CD4-positive, alpha-beta T cell (primary cell): ENCODE measurements at places on chromosomes 3 and 15.

DNA sequence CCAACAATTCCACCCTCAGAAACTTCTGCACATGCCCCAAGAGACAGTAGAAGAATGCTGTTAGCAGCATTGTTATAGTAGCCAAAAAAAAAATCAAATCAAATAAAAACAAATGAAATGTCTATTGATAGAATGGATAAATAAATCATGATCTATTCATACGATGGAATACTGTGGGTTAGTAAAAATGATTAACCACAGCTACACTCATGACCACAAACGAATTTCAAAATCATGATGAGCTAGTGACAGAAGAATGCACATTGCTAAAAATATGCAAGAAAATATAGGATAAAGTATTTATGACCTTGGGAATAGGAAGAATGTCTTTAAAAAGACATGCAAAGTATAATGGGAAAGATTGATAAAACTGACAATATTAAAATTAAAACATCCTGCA lies 57.5 kb upstream of the ACAN start:
- DNase-seq: no peak

GRCh38 chr3:53970661-53971060 lies 79.0 kb upstream of the SELENOK start:
- DNase-seq: no peak

GRCh38 chr15:100394736-100395440 lies 53.1 kb upstream of the ADAMTS17 start:
- DNase-seq: peak; percentile 6

DNA sequence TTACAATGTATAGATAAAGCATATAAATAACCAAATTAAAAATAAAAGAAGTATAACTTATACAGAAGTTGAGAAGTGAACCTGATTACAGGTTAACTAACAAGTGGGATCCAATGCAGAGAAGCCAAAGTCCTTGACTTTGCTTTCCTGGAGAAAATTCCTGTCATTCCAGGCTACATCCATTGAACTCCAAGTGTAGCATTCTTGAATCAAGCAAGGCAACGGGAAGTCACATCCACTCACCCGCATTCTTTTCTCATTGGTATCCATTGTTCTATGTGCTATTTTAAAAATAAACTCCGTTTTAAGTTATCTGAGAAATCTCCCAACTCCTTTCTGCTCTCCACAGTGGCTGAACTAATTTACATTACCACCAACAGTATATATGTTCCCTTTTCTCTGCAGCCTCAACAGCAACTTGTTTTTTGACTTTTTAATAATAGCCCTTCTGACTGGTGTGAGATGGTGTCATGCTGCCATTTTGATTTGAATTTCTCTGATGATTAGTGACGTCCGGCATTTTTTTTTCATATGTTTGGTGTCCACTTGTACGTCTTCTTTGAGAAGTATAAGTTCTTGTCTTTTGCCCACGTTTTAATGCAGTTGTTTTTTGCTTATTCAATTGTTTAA lies 534.3 kb downstream of the ROBO1 start:
- DNase-seq: no peak

DNA sequence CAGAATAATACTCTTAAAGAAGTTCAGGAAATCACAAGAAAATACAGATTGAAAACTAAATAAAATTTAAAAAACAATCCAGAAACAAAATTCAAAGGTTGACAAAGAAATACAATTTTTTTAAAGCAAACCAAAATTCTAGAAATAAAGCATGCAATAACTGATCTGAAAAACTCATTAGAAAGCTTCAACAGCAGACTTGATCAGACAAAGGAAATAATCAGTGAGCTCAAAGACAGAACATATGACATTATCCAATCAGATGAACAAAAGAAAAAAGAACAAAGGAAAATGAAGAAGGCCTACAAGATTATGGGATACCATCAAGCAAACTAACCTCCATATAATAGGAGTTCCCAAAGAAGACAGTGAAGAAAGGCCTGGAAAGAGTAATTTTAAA lies 336.8 kb downstream of the RSL24D1 start:
- no peak for DNase-seq

DNA sequence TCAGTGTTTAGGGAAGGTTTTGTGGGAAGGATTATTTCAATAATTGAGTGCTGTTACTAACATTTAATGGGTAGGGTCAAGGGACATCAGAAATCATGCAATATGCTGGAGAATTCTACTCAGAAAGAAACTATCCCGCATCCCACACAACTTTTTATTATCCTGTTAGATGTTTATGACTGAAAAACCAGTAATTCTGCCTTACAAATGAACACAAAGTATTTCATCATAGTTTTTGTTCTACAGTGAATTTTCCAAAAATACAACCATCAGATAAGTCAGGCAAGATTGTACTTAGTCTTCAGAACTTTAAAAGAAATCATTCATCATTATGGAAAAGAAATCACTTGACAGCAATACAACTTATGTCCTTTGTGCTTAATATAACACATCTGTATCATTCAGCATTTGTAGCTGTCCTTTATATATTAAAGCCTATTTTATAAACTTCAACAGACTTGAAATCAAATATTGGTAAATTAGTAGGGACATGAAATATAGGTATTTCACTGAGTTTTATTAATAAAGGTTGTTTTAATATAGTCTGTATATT lies 61.9 kb downstream of the TRPM7 start:
- no peak for DNase-seq

DNA sequence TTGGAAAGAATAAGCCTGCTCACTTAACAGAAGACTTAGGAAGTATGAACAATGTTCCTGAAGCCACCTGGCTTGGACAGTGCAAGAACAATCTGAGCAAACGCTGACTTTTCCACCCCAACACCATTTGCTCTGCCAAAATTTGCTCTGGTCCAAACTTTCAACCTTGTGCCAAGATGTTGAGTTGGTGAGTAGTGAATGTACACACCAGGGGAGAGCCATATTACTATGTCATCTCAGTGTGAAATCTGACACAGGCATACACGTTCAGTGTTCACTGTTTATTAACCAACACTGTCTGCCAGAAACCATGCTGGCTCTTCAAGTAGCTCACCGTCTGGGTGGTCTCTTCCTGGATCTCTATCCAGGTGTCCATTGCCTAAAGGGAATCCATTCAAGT lies 152.9 kb upstream of the LPP start:
- no peak for DNase-seq

GRCh38 chr15:58190419-58190818 lies 52.2 kb downstream of the AQP9 start:
- DNase-seq: no peak

DNA sequence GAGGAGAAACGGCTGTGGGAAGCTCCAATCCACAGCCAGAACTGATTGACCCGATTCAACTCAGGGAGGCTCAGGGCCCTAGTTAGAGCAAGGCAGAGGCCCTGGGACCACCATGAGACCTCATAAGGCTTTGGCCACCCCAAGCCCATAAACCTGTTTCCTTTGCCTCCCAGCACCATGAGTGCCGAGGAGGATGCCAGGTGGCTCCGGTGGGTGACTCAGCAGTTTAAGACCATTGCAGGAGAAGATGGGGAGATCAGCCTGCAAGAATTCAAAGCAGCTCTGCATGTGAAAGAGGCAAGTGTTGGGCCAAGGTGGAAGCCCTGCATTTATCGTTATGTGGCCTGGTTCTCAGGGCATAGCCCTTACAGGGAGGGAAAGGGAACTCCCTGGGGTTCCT lies 11.9 kb downstream of the NOX5 start:
- no peak for DNase-seq

DNA sequence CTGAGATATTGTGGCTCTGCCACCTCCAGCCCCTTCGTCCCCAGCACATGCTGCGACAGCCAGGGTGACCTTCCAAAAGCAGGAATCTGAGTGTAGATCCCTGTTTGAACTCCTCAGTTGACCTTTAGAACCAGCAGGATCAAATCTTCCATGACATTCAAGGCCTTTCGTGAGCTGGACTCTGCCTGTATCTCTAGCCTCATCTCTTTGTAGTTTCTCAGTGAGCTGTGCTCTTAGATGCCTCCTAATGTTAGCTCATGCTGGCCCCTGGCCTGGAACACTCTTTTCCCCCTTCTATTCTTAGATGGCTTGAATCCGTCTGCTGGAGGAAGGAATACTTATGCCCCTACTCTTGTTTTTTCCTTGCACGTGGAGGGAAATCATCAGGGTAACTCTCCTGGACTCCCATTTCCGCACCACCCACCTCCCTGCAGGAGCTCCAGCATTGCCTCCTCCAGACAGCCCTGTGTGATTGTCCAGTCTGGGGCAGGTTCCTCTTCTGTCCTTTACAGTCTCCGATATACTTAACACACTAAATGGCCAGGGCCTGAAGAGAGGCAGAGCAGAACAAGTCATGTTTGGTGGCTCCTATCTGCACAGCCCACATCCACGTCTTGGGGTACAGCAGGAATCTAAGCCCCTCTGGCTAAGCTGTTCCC lies 26.7 kb upstream of the CHRNB4 start:
- no peak for DNase-seq
